ENCODE measurements at places on chromosomes 11 and 22. TPM values are rescaled to one million over a fixed set of nuclear protein-coding genes. Genes with fewer than 3 reads are reported as not detected.

DNA sequence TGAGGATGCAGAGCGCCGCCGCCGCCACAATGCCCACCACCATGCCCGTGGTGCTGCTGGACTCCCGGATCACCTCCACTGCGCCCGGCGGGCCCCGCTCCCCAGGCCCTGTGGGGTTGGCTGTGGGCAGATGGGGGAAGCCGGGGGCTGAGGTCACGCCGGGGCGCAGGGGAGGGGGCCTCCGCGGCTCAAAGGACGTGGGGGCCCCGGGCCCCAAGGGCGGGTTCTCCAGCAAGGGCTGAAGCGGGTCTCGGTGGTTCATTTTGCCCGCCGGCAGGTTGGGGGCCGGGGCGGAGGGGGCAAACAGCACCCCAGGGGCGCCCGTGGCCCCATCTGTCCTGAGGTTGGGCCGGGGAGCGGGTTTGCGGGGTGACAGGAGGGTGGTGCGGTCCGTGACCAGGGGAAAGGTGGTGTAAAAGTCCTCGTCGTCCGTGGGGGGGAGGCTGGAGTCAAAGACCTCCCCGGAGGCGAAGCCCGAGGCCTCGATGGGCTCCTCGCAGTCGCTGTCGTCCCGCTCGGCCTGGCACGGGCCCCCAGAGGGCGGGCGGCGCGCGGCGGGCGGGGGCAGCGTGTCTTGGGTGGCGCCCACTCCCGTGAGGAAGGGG lies 16.5 kb downstream of the SLC22A12 start:
- no peak for DNase-seq

DNA sequence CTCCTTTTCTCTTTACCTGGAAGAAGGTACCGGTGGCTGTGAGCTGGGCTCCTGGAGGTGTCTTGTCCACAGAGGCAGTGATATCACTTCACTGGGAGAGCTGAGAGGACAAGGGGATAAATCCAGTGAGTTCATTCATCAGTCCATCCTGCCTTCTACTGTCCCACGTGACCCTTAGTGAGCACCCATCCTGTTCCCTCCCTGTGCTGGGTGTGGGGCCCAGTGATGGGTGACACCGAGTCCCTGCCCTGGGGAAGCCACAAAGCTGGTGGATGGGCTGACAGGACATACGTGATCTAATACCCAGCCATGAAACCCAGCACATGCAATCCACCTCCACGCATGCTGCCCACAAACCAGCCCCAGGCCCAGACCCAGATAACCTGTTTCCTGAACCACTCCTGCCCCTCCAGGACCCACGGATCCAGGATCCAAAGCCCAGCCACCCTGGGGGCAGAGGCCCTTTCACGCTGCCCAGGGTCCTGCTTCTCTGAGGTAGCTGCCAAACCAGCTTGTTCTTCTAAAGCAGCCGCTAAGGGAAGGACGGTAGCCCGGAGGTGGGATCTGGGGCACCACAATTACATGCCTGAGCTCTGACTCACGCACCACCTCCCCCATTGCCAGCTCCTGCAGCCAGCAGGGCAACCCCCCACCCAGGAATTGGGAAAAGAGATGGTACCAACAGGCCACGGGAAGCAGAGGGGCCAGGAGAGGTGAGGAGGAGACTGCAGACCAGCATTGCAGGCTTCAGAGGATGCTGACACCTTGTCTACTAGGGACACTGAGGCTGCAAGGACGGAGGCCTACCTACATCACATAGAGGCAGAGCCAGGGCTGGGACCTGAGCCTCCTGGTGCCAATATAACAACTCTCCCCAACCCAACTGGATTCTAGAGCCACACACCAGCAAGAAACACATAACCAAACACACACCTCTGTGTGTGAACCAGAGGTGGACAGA lies 35.2 kb downstream of the GDPD5 start:
- DNase-seq = no peak

- DNase-seq = no peak
Observed at GRCh38 chr11:69840371-69841169, 21.4 kb upstream of the FGF3 start.

Gene OTOG
- not detected for total RNA-seq

Gene RGL4
- total RNA-seq = 1.2 TPM

DNA sequence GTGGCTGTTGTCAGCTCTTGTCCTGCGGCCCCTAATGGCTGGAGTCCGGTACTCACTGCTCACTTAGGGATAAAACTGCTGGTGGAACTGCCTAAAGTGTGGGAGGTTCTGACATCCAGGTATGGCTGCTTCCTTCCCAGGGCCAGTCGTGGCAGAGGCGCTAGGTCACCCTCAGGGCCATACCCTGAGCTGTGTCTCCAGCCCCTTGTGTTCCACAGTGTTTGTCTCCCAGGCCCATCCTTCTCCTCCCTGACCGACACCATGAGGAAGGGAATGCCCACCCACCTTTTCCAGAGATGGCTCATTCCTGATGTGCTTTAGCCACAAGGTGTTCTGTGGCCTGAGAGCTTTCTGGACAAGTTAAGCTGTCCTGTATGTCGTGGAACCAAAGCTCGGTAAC lies 12.4 kb upstream of the ACR start:
- no peak for DNase-seq

DNA sequence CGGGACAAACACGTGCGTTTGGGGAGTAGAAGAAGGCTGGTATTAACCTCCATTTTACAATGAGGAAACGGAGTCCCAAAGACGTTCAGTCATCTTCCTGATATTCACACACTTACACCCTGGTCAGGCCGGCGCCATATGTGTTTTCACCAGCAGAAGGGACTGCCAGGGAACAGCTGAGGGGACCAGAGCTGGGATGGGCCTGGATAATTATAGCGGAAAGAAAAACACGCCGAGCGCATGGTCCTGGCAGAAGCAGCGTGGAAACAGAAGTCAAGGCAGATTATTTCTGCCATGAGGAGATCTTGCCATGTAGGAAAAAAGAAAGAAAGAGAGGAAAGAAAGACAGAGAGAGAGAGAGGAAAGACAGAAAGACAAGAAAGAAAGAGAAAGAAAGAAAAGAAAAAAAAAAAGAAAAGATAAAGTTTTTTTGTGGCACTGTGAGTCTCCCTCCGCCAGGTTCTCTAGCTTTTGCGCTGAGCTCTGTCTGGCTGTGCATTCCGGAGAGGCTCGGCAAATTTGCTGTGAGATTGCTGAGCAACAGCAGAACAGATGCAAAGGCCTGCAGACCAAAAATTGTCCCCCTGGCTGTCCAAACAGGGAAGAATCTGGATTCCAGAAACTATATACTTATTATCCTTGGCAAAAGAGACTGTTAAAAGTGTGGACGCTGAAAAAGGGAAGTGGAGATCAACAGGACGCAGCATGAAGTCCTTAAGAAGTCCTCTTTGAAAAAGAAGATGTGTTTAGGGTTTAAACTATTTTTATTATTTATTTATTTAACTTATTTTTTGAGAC lies 1.3 kb upstream of the UCP2 start:
- peak; percentile 55 for DNase-seq
